ENCODE measurements at places on chromosomes 5 and 9.
A peak's percentile ranks its signal among the peaks of the same experiment; 100 is the strongest.

DNA sequence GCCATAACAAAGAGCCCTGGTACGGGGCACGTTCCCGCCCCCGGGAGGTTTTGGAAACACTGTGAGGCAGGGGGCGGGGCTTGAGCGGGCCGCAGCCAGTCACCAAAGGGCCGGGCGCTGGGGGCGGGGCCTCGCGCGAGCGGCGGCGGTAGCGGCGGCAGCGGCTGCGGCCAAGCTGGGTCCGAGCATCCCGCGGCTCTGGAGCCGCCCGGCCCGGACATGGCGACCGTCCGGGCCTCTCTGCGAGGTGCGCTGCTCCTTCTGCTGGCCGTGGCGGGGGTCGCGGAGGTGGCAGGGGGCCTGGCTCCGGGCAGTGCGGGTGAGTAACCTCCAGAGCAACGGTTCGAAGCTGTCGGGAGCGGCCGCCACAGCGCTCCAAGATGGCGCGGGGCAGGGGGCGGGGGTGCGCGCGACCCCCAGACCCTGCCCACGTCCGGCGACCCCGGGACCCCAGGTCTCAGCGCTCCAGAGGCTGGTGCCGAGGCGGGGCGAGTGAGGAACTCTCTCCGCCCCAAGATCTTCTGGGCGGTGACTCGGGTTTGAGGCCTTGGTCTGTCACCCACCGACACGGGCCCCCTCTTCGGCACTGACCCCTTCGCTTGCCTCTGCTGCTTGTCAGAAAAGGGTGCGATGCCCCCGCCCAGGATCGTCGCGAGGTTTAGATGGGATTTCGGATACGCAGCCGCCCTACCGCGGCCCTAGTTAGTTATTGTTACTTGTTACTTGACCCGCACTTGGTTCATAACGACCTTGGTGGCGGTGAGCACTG lies at the start of gene RECK:
TSS of gene RECK (plus strand) at position 134 of the 769 bp plus-strand sequence. CDS start at position 220, 86 bp downstream.
- DNase-seq: peak; percentile 82

GRCh38 chr5:172772112-172772906 lies 1.3 kb upstream of the DUSP1 start:
- peak; percentile 57 for DNase-seq

DNA sequence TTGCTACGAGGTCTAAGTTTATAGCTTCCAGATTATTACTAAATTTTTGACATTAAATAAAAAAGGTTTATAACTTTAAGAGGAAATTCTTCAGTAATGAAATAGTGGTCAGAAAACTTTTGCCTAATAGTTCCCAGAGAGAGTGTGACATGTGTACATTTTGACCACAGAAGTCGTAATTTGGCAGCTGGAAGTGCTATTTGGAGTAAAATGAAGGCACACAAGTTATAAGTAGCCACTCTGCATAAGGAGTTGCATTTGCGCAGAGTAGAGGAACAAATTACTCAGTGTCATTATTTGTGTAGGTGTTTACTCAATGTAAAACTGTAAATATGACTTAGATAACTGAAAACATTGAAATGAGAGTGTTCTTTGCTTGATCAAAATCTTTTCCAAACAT lies 408.4 kb downstream of the CCDC171 start:
- no peak for DNase-seq

DNA sequence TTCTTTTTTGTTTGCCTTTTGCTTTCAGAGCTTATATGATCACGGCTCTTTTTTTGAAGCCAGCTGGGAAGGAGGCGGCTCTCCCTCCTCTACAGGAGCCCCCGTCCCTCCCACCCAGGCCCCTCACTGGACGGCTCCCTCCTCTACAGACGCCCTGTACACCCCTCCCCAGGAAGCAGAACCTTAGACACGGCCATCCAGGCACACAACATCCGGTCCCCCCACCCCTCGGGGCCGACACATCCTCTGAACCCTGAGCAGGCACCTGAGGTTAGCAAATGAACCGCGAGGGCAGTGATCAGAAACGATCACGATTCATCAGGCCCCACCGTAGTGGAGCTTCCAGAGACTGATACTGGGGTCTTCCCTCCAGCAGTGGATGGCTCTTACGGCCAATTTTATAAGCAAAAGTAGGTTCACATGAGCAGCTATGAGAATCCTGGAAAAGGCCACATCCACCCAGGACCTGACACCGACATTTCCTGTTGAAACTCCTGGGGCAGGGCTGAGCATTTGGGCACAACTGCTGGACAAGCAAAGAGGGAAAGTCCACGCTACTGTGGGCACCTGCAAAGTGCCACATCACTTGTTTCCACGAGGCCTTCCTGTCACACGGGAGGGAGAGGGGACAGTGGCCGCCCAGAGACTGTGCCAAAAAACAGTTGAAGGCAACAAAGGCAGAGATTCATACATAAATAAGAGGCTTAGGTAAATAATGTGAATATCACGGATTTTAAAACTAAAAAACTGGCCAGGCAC lies 78.9 kb downstream of the SEMA4D start:
- DNase-seq: no peak

DNA sequence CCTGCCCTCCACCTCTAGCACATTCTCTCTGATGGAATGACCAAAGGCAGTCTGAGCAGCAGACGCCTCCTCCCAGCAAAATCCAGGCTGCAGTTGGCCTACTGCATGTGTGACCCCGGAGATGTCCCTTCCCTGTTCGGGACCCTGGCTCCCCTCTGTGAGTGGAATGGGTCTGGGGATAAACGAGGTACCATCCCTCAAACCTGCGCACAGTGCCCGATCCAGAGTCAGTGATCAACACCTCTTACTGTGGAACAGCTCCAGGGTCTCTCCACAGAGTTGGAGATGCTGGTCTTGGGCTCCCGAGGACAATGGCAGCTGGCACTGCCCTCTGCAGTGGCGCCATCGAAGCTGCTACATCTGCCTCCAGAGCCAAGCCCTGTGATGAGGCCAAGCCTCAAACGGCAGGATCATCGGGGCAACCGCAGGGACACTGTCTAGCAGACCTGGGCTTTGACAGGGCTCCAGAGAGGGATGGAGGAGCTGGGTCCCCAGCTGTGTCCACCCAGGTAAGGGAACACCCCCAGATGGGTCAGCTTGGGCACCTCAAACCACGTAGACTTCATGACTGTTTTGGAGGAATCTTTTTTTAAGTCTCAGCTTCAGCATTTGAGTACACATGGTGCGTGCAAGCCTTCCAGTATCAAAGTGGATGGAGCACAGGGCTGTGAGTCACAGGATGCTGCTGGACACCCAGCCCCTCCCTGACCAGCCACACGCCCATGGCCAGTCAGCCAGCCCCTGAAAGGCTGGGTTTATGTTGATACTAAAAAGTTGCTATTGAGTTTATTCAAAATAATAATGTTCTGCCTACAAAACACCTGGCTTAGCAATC lies 13.0 kb downstream of the MED10 start:
- no peak for DNase-seq

DNA sequence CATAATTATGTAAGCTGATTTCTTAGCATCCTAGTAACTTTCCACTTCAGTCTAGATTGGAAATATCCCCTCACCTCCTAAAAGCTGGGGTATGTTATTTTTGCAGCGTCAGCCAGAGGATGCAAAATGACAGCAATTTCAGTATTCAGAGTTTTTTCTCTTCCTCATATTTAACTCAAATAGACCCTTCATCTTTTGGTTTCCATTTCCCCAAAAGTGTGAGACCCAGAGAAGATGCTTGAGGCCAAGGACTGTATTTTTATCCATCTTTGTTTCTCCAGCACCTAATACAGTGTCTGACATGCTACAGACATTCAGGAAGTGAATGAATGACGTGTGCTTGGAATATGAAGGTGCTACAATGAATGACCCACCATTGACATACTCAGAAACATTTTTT lies 75.5 kb upstream of the RANBP3L start:
- DNase-seq: no peak

GRCh38 chr9:116895961-116896360 lies 208.9 kb downstream of the TRIM32 start:
- no peak for DNase-seq

- no peak for DNase-seq
These were observed 14.1 kb downstream of the TRIM7 start for GRCh38 chr5:181190711-181191525.

- DNase-seq: no peak
These were observed 596.0 kb downstream of the SEMA5A start for GRCh38 chr5:8949908-8950307.

DNA sequence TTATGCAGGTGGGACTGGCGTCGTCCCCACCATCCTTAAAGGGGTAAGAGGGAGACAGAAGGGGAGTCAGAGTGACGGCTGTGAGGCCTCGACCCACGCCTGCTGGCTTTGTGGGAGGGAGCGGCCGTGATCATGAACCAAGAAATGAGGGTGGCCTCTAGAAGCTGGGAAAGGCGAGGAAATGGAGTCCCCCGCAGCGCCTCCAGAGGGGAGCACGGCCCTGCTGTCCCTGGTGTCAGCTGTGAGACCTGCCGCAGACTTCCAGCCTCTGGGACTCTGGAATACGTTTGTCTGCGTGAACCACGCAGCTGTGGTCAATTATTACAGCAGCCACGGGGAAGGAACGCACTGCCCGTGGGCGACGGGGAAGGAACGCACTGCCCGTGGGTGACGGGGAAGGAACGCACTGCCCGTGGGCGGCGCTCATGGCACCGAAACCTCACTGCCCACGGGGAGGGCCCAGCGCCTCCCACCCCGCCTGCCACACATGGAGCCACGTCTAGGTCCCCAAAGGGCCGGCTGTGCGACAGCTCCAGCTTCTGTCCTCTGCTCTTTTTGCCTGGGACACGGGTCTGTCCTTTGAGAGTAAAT lies 108.8 kb upstream of the RAPGEF1 start:
- no peak for DNase-seq

- DNase-seq: no peak
These were observed 536.0 kb downstream of the PDE4D start for GRCh38 chr5:59357381-59357977.

DNA sequence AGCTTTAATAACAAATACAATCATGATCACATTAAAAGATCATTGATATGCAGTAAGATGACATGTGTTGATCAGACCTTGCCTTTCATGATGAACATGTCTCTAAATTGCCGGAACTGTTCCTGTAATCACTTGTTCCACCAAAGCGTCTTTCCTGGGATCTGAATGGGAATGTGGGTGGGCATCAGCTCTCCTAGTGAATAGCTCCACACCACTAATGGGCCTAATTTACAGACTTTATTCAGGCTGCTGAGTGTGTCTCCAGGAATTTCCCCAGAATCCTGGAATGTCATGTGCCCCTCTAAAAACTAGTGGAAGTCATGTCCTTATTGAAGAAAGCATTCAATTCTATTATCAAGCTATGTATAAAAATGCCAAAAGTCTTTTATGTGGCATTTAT lies 765.1 kb upstream of the CTNND2 start:
- no peak for DNase-seq

DNA sequence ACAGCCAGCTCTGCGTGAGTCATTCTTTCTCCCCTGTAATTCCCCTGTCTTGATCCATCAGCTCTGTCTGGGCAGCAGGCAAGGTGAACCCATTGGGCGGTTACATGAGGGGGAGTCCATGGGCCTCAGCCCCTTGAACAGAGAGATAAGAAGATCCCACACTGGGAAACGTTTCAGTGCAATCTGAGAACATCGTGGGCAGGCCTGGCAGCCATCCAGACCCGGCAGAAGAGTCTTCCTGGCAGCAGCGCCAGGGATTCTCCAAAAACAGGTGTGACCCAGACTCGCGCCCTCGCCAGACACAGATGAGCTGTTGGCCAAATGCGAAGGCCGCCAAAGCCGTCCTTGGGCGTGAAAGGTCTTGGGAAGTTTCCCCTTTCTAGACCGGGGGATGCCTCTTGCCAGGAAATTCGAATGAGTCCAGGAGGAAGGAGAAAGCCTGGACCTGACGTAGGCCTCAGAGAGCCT lies 6.4 kb upstream of the SLC12A7 start:
- DNase-seq: no peak

DNA sequence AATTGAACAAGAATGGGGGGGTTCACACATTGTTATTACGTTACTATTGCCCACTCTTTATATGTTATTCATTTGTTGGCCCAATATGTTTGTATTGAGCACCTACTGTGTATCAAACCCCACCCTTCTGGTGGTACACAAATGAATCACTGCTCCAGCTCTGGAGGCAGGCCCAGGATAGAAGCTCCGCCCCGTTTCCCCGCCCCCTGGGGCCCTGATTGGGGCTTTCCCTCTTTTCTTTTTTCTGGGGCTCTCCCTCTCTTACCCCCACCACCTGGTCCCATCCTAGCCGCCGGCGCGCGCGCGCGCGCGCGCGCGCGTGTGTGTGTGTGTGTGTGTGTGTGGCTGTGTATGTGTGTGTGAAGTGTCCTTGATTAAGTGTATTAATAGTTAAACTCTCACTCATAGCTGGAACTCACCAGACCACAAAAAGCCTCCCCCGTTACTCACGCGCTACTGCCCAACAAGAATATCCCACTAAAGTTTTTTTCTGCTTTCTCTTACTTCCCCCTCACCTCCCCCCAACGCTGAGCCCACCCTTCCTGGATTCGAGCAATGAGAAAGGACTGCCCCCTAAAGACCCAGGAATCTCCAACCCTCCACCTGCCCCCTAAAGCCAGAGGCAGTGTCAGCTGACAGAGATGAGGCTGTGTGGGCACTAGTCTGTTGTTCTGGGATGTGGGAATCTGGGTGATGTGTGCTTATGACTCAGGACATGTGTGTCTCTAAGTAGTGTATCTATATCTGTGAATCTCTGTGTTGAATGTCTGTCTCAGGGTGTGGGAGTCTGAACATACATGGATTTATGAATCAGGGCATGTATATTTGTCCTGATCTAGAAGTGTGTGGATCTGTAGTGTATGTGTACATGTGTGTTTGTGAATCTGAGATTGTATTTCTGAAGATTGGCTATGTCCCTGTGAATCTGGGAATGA lies 4.0 kb downstream of the CXXC5 start:
- peak; percentile 92 for DNase-seq

DNA sequence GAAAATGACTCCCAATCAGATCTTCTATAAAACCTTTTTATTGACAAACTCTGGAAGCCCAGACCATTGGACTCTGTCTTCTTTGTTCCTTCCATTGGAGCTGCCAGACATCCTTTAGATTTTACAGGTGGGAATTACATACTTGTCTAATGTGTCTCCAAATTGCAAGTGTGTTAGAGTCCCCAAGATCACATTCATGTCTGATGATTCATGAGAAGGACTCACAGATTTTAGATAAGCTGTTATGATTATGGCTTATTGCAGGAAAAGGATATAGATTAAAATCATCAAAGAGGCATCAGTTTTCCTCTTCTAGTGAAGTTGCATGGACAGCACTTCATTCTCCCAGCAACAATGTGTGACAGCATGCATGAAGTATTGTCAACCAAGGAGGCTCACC lies 70.4 kb downstream of the MUSK start:
- no peak for DNase-seq

DNA sequence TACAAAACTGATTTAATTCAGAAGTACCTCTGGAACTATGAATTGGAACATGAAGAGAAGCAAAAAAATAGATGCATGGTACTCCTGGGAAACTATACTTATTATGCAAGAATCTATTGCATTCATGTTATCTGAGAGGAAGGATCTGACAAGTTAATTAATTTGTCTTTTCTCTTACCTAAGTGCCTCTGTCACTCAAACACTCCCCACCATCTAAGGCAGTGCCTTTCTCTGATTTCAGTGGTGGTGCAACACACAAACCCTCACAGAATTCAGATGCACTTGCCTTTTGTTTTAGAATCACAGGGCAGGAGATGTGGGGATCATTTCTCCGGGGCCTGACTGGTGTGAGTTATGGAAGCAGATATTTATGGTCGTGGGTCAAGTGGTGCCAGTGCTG lies 52.5 kb upstream of the C9orf72 start:
- DNase-seq: no peak

Data from anterior cingulate cortex (tissue), 58 donors.